Retinal pigment epithelial cell (primary cell): ENCODE measurements at places on chromosomes 13 and 19.
A peak's percentile ranks its signal among the peaks of the same experiment; 100 is the strongest.

- DNase-seq: peak; percentile 21
These were observed 636.2 kb upstream of the KLF12 start for GRCh38 chr13:74770361-74770760.

DNA sequence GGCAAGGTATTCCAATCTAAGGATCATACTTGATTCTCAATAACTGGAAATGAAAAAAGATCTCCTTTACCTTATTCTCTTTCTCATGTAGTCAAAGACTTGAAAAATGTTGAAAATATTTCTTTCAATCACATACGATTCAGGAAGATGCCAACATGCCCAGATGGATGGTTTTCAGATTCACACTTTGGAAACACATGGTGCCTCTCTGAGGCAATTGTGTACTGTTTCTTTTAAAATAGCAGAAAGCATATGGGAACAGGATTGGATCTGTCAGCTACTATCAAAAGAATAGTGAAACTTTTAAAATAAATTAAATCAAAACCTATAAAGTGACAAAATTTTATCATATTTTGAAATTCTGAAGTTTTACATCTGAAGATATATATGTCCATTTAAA is 222.4 kb downstream of the SPRY2 start:
- no peak for DNase-seq

GRCh38 chr19:55160128-55160985 is 2.8 kb upstream of the TNNI3 start:
- DNase-seq: no peak

- DNase-seq: no peak
These were observed 40.8 kb upstream of the CEACAM21 start for GRCh38 chr19:41535029-41535622.

DNA sequence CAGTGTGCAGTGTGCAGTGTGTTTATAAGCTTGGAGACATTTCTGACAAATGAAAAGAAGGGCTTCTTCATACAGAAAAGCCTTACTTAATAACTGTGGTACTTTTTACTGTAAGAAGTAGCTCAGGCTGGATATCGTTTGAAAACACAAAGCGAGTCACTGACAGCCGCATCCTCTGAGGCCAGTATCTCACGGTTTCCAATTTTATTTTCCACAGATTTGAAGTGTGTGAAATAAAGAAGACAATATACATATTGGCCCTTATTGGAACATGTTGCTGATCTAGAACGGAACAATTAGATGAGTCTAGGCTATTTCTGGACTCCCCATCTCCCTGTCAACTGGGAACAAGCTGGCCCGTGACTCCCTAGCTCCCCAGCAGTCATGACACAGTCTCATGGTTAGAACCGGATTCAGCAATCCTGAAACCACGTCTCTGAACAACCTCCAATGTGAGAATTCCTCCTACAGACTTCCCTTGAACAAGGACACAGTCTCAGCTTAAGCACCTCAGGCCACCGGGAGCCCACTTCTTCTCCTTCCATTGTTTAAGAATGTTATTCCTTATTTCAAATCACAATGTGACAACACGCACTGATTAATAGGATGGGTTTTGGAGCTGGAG is 484.5 kb downstream of the COG6 start:
- DNase-seq: no peak

DNA sequence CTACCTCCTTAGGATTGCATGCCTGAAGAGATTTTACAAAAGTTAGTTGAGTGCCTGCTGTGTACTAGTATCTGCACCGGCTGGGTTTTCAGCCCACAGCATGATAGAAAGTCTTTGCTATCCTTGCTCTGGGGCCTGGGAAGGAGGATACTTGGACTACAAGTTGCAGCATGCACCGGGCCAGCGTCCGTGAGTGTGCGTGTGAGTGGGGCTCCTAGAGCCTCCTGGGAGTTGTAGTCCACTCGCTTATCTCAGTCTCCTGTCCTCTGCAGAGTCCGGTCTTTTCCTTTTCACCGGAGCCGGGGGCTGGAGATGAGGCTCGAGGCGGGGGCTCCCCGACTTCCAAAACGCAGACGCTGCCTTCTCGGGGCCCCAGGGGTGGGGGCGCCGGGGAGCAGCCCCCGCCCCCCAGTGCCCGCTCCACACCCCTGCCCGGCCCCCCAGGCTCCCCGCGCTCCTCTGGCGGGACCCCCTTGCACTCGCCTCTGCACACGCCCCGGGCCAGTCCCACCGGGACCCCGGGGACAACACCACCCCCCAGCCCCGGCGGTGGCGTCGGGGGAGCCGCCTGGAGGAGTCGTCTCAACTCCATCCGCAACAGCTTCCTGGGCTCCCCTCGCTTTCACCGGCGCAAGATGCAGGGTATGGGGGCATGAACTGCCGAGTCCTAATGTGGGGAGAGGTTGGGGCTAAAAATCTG is 20.6 kb downstream of the BRSK1 start:
- no peak for DNase-seq
